ENCODE measurements at places on chromosomes 6 and 20.

- no peak for DNase-seq
Measured at GRCh38 chr20:40982415-40983145, 46.0 kb upstream of the TOP1 start.

GRCh38 chr6:118893064-118893806 is 717 bp upstream of the ASF1A start:
- peak; percentile 81 for DNase-seq

- DNase-seq, result no peak
Measured at GRCh38 chr6:96675597-96675996, 112.7 kb downstream of the FHL5 start.

DNA sequence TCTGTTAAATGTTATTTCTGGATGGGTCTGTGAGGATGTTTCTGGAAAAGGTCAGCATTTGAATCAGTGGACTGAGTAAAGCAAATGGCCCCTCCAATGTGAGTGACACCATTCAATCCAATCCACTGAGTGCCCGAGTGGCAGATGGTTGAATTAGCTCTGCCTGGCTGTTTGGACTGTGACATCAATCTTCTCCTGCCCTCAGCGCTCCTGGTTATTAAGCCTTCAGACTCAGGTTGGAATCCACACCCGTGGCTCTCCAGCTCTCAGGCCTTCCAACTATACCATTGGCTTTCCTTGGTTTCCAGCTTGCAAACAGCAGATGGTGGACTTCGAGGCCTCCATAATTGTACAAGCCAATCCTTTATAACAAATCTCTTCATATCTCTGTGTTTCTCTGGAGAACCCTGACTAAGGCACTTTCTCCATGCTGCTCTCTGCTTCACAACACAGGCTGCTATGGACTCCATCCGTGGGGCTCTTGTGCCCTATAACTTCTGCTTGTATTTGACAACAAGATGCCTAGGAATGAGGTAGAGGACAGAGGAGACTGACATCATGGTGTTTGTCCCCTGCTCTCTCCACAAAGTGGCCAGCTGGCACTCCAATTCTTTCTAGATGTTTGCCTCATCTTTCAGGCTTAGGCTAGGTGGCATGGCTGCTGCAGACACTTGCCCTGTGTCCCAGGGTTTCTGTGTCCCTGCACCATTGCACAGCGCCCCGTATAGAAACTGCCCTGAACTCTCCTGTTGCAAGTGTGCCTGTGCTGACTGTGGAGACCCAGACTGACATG is 4.8 kb upstream of the CSTL1 start:
- no peak for DNase-seq

DNA sequence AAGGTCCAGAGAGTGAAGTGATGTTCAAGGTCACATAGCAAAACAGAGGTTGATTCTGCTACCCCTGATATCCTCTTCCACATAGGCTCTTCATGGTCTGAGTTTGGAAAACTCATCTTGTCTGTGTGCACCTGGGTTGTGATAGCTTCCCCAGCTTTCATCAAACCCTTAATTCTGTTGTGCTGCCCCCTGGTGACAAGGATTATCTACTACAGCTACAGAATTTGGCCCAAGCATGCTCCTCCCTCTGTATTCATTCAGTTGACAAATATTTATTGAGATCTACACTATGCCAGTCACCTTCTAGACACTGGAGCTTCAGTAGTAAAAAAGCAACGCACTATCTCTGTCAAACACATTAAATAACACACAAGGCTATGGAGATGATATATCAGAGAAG is 50.4 kb downstream of the SMPDL3A start:
- no peak for DNase-seq

DNA sequence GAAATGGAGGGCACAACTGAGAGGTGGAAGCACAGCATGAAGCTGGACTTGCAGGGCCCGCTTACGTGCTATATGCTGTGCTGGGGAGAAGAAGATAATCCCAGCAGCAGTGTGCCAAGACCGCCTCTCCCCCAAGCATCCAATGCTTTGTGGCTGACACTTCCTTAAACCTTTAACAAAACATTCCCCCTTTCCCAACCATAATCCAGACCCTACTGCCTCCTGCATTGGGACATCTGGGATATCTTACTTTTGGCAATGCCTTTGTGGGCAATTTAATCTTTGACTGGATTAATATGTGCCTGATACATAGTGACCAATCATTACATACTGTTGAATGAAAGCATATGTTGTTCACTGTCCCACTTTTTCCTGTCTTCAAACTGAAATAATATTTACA is 3.1 kb upstream of the TENT5A start:
- no peak for DNase-seq

DNA sequence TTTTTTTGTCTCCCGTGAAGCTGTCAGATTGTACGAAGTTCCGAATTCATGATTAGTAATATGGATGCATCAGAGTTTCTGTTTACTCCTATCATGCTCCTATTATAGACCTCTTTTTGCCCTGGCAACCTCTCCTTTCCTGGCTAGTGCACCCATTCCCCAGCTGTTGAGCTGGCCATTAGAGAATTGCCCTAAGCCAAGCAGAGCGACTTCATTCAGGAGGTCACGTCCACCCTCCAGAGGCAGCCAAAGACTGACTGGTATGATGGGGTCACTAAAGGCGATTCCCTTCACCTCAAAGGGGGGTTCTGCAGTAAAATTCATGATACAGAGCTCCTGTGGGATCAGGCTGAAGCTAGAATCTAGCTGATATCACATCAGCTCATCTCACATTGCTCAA is 351.9 kb downstream of the BTBD3 start:
- no peak for DNase-seq

DNA sequence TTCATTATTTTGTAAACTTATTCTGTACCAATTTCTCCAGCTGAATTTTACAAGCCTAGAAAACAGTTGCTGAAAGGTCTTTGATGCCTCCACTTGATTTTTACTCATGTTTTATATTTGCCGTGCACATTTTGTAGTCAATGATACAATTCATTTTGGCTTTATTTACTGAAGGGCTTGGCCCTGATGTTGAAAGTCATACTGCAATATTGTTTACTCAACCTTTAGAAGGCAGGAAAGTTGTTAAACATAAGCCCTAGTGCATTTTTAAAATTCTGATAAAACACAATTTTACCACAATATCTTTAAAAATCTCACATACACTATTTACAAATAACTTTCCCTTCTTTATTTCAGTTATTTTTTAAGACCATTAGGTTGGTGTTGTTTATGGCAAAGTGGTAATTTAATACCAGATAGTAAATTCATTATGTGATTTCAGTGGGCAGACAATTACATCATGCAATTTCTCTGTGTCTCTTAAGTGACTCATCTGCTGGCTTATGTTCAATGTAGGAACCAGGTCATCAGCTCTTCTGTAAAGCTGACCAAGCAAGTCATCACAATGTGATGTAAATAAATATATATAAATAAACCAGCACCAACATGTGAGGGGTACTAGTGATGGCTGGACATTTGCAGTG is 121.1 kb upstream of the SLC35B3 start:
- DNase-seq, result no peak

All from bone marrow (tissue), 2 donors.